ENCODE measurements at places on chromosomes 1 and 21.

DNA sequence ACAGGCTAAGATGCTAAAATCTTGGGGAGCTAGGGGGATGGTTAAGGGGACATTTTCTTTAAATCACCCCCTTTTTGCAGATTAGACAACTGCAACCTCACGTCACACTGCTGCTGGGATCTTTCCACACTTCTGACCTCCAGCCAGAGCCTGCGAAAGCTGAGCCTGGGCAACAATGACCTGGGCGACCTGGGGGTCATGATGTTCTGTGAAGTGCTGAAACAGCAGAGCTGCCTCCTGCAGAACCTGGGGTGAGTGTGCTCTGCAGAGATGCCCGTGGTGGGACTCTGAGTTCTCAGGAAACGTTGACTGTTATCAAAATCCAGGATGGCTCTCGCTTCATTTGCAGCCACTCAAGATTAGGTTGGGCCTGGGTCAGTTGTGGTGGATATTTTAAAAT, 13.3 kb downstream of the OR2B11 start:
- no peak for DNase-seq

GRCh38 chr21:45152265-45152746, 77.9 kb downstream of the ADARB1 start:
- peak; percentile 61 for DNase-seq

DNA sequence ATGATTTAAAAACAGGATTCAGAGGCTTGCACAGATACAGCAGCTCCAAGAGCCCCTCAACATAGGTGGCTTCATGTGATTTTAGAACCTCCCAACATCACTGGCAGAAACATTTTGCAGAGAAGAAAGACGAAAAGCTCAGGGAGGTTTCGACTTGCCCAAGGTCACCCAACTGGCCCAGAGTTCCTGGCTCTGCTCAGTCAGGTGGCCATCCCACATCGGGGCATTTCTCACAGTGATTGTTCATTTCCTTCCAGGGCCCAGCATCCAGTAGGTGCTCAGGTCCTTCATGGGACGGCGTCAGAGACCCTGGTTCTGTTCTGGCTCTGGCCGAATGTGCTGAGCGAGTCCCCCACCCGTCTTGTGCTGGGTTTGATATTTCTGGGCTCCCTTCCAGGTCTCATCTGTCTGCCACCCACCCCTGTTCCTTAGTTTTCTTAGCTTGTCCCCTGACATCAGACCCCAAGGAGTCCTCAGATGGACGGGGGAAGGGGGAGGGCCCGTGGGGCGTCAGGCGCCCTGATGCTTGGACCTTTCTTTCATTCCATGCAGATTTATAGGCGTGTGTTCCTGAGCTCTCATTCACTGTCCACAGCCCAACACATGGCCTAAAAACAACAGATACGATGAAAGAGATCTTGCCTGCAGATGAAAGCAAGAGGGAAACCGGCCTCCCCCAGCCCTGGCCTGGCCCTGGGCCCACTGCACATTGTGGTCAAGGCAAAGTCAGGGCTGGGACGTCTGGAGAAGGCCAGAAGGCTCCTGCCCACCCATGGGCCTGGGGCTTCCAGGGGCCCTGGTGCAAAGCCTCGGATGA, 123.1 kb upstream of the ZBTB40 start:
- DNase-seq: no peak

DNA sequence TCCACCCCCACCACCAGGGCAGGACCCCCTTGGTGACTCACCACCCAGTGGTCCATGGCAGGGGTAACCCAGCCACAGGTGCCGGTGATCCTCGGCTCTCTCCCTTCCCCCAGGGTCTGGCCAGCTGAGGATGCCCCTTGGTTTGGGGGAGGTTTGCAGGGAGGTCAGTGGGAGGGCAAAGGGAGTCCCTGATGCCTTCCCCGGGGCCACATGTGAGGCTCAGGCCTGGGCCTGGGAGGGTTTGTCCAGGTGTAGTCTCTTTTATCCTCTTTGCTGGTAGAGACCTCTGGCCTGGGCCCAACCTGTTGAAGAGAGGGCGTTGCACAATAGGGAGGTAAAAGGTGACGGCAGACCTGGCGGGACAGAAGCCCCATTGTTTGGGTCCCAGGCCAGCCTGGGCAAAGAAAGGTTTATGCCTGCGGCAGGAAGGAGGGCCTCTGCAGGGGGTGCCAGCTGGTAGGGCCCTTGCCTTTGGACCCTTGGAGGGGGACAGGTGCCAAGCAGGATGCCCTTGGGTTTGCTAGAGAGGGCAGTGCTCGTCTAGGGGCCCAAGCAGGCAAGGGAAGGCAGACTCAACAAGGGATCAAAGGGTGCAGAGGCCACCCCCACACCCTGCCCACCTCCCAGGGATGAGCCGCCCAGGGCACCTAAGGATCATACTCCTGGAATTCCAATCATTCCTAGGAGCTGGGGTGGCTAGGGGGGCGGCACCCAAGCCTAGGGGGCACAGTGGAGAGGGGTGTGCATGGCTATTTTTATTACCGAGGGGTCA, 760 bp upstream of the TINAGL1 start:
- no peak for DNase-seq

GRCh38 chr1:186498695-186499389, 37.9 kb upstream of the PDC start:
- DNase-seq: no peak

DNA sequence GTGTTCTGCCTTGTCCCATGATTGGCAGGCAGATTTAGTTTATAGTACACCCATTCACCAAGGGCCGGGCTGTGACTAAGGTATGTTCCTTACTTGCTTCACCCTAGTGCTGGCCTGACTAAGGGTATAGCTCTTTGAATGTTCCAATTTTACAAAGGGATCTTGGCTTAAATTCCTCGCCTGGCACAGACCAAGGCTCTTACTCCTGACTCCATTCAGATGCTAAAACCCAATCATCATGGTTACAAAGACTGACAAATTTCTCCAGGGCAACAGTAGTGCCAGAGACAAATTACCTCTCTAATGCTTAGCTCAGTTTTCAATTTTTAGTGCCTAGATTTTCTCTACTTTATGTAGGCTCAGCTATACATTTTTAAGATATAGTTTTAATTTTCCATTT, 11.5 kb upstream of the C1orf53 start:
- DNase-seq: no peak
